ENCODE measurements at places on chromosomes 1 and 21. TPM values are rescaled to one million over a fixed set of nuclear protein-coding genes. Genes with fewer than 3 reads are reported as not detected.
A peak's percentile ranks its signal among the peaks of the same experiment; 100 is the strongest.

Gene COL16A1
- total RNA-seq: 0.80 TPM

Gene CD48
- not detected for total RNA-seq

Gene SPRR1B
- not detected for total RNA-seq

Gene KPRP
- total RNA-seq: not detected

Gene KIF2C
- 88.7 TPM for total RNA-seq

GRCh38 chr1:218634212-218634611 is 289.1 kb downstream of the TGFB2 start:
- no peaks in the 10 kb centered on the region for H3K4me1 ChIP-seq
- peaks cover 15% of the 10 kb centered on the region for H3K36me3 ChIP-seq
- H3K4me3 ChIP-seq: no peak overlapping the region
- no peak overlapping the region for H3K27ac ChIP-seq
- H3K27me3 ChIP-seq: no peaks in the 10 kb centered on the region
- no peak for DNase-seq

GRCh38 chr1:91572044-91572443 is 71.4 kb downstream of the CDC7 start:
- peaks cover 3% of the 10 kb centered on the region for H3K36me3 ChIP-seq
- no peak for DNase-seq
- no peak overlapping the region for H3K4me3 ChIP-seq

DNA sequence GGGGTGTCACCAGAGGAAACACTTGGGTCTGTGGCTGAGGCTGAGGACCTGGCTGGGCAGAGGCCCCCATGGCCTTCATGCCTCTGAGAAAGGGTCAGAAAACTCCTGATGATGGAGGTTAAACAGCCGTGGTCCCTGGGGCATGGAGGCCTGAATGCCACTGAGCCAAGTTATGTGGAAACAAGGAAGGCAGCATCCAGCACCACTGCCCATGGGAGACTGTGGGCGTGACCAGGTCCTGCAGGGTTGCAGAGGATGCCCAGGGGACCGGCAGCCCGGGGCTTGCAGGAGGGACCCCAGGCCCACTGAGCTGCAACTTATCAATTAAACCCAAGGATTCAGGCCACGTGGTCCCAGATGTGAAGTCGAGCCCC is 18.9 kb upstream of the COL6A2 start:
- H3K4me1 ChIP-seq: no peaks in the 10 kb centered on the region
- no peak overlapping the region for H3K27ac ChIP-seq
- peaks cover 8% of the 10 kb centered on the region for H3K27me3 ChIP-seq
- DNase-seq: no peak
- no peak overlapping the region for H3K4me3 ChIP-seq
- H3K36me3 ChIP-seq: no peaks in the 10 kb centered on the region

GRCh38 chr1:108828074-108828961 is 28.6 kb downstream of the AKNAD1 start:
- no peak overlapping the region for H3K4me3 ChIP-seq
- H3K27ac ChIP-seq: peak overlapping the region; percentile 57
- H3K27me3 ChIP-seq: no peaks in the 10 kb centered on the region
- DNase-seq: peak; percentile 79
- no peaks in the 10 kb centered on the region for H3K36me3 ChIP-seq
- peaks cover 6% of the 10 kb centered on the region for H3K4me1 ChIP-seq

DNA sequence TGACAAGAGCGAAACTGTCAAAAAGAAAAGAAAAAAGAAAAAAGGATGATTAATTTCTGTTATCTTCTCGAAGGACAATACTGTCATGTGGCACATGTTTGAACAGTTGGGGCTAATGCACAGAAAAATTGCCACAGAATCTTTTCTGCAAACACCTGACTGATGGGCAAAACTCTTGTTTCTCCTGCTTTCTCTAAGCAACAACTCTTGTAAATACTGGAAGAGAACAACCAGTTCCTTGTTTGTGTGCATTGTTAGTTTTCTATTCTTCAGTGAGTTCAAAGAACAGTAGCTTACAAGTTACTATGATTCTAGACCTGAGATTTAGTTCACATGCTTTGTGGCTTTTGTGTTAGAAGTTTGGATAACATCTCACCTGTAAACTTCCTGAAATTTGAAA is 60.7 kb downstream of the CDC14A start:
- no peak overlapping the region for H3K27ac ChIP-seq
- no peak overlapping the region for H3K4me3 ChIP-seq
- DNase-seq: no peak
- no peaks in the 10 kb centered on the region for H3K27me3 ChIP-seq

DNA sequence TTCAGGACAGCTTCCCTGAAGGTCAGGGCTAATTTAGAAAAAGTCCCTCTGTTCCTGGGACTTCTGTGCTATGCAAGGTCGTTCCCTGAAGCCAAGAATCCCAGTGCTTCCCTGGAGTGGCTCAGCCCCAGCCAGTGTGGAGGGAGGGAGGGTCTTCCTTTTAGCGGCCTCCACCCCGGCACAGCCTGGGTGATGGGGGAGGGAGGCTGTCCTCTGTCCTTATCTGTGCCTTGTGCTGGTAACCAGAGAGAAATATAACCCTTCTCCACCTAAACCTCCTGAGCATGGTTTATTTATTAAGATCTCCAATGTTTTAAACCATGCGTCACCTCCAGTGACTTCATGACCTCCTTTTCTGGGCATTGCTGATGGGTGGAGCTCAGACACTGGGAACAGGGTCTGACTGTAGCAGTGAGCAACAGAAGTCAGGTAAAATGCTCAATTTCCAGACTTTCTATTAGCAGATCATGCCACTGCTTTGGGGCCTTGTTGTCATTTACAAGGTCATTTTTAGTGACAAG is 157.1 kb downstream of the DSCAM start:
- DNase-seq: no peak
- no peak overlapping the region for H3K4me3 ChIP-seq
- H3K27ac ChIP-seq: no peak overlapping the region
- H3K27me3 ChIP-seq: no peaks in the 10 kb centered on the region

DNA sequence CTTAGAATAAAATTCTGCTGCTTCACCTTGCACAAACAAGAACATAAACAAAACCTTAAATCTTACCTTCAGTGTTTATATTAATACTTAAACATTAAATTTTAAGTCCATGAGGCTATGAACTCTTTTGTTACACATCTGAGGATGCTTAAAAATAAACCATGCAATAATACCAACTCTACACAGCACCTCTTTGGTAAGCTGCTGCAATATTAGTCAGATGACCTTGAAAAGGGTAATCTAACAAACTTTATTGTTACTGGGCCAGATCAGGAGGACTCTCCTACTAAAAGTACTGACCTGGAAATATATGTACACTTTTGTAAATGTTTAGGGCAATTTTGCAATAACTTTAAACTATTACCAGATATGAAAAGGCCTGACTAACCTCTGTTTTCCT is 763 bp downstream of the SIKE1 start:
- peak overlapping the region; percentile 100 for H3K4me3 ChIP-seq
- no peaks in the 10 kb centered on the region for H3K36me3 ChIP-seq
- no peak for DNase-seq
- H3K27me3 ChIP-seq: peaks cover 29% of the 10 kb centered on the region

DNA sequence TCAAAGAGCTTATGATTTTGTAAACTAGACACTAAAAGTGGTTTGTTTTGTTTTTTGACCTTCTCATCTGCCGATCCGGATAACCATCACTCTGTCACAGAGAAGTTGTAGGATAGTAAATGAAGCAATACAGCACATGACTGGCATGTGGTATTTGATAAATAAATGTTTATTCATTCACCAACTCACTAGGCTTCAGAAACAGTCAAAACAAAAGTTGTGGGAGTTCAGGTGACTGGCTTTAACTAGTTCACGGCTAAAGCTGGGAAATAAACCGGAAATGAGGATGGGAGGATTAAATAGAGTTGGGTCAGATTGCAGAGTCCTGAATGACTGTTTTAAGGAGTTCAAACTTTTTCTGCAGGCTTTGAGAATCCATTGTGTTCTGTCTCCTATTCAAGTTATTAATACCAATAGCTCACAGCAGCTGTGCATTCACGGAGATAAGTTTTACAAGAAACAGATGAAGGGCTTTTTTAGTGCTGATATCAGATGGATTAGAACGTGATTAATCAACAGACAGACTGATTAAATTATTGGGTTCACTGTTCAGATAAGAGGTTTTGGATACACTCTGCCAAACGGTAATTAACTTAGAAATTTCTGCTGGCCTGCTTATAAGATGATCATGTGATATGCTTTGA is 463.3 kb downstream of the DPYD start:
- no peaks in the 10 kb centered on the region for H3K36me3 ChIP-seq
- no peak for DNase-seq
- H3K27ac ChIP-seq: no peak overlapping the region
- H3K27me3 ChIP-seq: no peaks in the 10 kb centered on the region

- no peaks in the 10 kb centered on the region for H3K36me3 ChIP-seq
- peaks cover 15% of the 10 kb centered on the region for H3K4me1 ChIP-seq
- no peak overlapping the region for H3K4me3 ChIP-seq
- no peak overlapping the region for H3K27ac ChIP-seq
These were observed 58.0 kb downstream of the KAZN start for GRCh38 chr1:14656384-14656937.
